ENCODE measurements at places on chromosomes 3 and 15.

GRCh38 chr3:59482684-59483083 lies 432.9 kb upstream of the CFAP20DC start:
- DNase-seq, result no peak

GRCh38 chr3:158911586-158911985 lies 109.7 kb downstream of the MFSD1 start:
- DNase-seq, result no peak

- DNase-seq, result no peak
Observed at GRCh38 chr3:190346541-190346940, 24.3 kb upstream of the CLDN1 start.

GRCh38 chr3:185820973-185821758 lies 3.7 kb downstream of the IGF2BP2 start:
- DNase-seq, result no peak

DNA sequence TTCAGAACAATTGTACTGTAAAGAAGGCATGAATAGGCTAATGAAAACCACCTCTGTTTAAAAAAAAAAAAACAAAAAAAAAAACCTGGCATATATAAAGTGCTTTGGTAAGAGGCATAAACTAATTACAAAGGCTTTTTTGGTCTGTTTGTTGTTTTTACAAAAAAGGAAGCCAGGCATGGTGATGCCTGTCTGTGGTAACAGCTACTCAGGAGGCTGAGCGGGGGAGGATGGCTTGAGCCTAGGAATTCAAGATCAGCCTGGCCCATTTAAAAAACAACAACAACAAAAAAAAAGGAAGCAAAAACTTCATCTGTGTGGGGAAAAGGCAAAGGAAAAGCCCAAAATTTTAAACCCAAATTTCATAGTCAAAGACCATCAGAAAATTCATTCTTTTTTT lies 47.0 kb downstream of the OSBPL10 start:
- no peak for DNase-seq

DNA sequence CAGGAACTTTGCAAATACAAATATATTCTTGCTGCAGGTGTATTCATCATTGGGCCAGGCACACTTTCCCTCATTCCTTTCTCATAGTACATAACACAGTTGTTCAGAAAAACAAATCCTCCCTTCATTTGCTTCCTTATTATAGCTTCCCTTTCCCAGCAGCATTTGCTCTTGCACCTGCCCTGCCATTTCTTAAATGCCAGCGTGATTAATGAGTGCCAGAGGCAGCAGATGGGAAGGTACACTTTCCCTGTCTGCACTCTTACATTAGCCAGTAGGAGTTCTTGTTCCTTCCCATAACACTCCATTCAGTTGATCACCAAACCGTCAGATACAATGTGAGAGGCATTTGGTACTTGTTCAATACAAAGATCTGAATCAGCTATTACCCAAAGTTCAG lies 128.5 kb upstream of the GAP43 start:
- no peak for DNase-seq

GRCh38 chr3:193987186-193987585 lies 148.8 kb upstream of the HES1 start:
- DNase-seq, result no peak

Measured in suprapubic skin (tissue), 4 donors.